ENCODE measurements at places on chromosomes 16 and 17.

GRCh38 chr16:81394966-81395655 lies 49.5 kb upstream of the CMIP start:
- DNase-seq, result peak; percentile 24

- DNase-seq, result no peak
Observed at GRCh38 chr17:75839942-75840798, 4.0 kb downstream of the UNC13D start.

DNA sequence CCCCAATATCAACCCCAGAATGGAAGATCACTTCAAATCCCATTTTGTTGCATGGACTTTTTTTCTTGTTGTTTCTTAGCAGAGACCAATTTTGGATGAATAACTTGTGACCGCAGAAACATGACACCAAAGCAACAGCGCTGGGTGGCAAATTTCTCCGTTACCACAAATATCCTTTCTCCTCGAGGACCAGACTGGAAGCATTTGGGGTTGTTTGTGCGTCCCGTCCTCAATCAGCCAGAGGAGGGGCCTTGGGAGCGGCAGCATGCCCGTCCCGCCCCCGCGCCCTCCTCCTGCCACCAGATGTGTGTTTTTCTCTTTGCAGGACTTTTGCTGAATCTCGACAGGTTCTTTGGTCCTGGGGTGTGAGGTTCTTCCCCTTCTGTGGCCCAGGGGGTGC lies 282.5 kb upstream of the FOXF1 start:
- no peak for DNase-seq

DNA sequence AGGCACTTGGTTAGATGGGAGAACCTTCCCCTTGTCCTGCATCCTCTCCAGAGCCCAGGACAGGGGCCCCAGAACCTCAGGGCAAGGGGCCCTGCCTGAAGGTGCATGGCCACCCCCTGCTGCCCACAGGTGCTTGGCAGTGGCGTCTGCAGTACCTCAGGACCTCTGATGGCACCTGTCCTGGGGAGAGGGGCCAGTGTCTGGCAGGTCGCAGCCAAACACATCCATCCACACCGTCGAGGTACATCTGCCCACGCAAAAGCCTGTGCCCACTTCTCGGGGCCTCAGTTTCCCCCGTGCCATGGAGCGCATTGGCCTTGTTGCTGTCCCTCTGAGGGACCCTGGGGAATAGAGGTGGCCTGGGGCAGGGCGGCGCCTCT lies 9.3 kb downstream of the MAP2K3 start:
- DNase-seq, result no peak

- DNase-seq, result peak; percentile 60
Observed at GRCh38 chr16:73031155-73031866, 16.6 kb downstream of the ZFHX3 start.

- no peak for DNase-seq
Observed at GRCh38 chr17:48873696-48874443, 18.7 kb upstream of the ATP5MC1 start.

- DNase-seq, result no peak
Observed at GRCh38 chr16:14650629-14651028, 17.9 kb downstream of the BFAR start.

GRCh38 chr17:80919331-80920311 lies 72.0 kb upstream of the CHMP6 start:
- peak; percentile 69 for DNase-seq

GRCh38 chr17:80455336-80455710 lies 21.1 kb downstream of the NPTX1 start:
- DNase-seq, result peak; percentile 81

DNA sequence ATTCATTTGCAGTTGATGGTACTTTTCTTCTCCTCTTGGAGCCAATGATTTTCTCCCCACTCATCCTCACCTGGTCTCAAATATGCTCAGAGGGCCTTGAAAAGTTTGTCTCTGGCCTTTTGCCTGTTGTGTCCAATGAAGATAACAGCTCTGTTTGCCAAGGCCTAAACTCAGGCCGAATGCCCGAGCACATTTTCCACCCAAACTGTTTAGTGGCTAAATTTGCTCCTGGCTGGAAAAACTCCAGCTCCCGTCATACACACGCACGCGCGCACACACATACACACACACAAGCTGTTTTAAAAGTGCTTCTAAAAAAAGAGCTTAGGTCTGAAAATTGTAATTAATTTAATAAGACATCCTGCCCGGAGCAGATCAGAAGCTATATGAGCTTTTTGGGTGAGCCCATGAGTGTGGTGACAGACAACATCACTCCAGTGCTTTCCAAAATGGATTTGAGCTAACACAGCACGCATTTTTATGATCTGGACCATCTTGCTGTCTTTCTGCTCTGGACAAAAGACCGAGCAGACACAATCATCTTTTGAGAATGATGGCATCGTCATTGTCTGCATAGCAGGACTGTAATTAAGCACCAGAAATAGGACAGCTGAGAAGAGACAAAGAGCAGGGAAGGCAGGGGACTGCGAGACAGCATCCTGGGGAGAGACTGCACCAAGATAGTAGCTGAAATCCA lies 48.9 kb downstream of the IRX6 start:
- no peak for DNase-seq

- no peak for DNase-seq
Observed at GRCh38 chr17:81334391-81334901, 39.3 kb upstream of the SLC38A10 start.

GRCh38 chr17:66589892-66590291 lies 245.0 kb upstream of the CACNG5 start:
- DNase-seq, result no peak

DNA sequence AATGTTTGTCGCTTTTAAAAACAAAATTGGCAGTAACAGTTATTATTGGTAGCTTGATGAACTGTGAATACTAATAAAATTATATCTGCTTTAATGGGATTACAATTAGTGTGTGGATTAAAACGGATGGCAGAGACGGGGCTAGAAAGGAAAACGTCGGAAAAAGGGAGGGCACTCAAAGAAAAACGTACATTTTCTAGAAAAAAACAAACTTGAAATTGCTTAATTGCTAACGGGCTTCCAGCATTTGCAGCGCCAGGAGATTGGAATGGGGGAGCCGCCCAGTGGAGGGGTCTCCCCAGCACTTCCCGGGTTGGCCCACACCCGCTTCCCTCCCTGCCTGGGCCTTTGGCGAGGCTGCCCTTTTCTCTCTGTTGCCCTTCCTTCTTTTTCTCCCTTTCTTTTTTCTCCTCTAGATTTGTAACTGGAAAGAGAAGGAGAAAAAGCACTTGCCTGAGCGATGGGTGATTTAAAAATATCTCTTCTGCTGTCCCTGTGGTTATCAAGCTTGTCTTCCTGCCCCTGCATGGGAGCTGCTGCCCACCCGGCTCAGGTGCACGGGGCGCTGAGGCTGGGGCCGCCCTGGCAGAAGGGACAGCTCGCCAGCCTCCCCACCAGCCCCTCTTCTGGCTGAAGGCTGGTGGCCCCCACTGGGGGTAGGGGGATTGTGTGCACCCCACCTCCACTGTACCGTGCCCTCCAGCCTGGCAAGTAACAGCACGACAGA lies 5.9 kb downstream of the BAHCC1 start:
- DNase-seq, result no peak

GRCh38 chr17:7885367-7886226 lies 3.0 kb upstream of the CHD3 start:
- DNase-seq, result peak; percentile 45

DNA sequence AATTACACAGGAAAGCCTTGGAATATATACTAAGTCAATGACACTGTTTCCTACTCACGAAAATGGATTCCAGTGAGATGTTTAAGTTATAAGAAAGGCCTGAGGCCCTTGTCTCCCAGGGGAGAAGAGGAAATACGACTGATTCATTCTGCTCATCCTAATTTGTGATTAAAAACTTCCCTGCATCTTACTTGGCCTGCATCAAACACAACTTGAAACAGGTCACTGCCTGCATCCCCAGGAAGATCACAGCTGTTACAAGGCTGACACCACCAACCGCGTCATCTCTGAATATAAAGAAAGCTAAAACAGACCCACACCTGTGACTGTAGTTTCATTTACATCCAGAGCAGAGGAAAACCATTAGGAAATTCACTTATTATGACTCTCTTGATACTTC lies 121.9 kb downstream of the DNAH3 start:
- no peak for DNase-seq

- no peak for DNase-seq
Observed at GRCh38 chr16:3946604-3947180, 66.2 kb upstream of the CREBBP start.

DNA sequence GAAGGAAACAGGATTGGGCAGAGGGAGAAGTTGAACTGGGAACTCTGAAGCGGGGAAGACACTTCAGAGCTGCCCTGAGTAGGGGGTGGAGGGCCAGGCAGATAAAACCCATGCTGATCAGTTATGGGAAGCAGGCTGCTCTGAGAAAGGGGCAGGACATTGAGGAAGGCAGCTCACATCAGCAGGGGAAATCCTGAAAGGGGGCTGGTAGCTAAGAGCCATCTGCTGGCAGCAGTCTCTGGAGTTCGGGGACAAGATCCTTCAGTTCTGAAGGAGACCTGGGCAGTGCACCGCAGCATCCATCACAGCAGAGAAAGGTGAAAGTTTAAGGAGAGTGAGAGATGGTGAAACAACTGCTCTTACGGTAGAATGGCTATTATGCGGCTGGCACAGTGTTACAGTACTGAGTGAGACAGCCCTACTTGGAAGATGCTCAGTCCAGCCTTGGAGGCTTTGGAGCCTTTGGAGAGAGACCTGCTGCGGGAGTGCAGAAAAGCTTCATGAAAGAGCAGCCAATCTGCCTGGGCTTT lies 5.4 kb upstream of the KIF18B start:
- DNase-seq, result no peak

- DNase-seq, result no peak
Observed at GRCh38 chr16:35305476-35305875, 1846.1 kb downstream of the TP53TG3F start.

- no peak for DNase-seq
Observed at GRCh38 chr16:67104845-67105244, 4.9 kb upstream of the PHAF1 start.

- no peak for DNase-seq
Observed at GRCh38 chr16:60945225-60945624, 1091.0 kb downstream of the CDH8 start.

GRCh38 chr16:15757630-15758251 lies 99.1 kb downstream of the MYH11 start:
- no peak for DNase-seq

DNA sequence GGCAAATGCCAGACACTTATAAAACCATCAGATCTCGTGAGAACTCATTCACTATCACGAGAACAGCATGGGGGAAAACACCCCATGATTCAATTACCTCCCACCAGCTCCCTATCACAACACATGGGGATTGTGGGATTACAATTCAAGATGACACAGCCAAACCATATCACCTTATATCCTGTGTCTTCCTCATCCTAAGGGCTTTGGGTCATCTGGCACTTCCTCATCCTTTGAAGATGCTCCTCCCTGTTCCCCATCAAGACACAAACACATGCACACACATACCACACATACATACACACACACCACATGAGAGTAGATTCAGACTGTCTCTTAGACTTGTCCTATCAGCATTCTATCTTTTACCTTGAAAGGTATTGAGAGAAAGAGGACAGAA lies 2.8 kb upstream of the PMFBP1 start:
- DNase-seq, result no peak

GRCh38 chr16:67326472-67327309 lies at the start of the genes KCTD19 and LRRC36:
KCTD19 (minus strand) TSS chr16:67326741; CDS start chr16:67326707, 34 bp downstream.
LRRC36 (plus strand) TSS chr16:67326815; CDS start chr16:67326863, 48 bp downstream.
- peak; percentile 34 for DNase-seq

DNA sequence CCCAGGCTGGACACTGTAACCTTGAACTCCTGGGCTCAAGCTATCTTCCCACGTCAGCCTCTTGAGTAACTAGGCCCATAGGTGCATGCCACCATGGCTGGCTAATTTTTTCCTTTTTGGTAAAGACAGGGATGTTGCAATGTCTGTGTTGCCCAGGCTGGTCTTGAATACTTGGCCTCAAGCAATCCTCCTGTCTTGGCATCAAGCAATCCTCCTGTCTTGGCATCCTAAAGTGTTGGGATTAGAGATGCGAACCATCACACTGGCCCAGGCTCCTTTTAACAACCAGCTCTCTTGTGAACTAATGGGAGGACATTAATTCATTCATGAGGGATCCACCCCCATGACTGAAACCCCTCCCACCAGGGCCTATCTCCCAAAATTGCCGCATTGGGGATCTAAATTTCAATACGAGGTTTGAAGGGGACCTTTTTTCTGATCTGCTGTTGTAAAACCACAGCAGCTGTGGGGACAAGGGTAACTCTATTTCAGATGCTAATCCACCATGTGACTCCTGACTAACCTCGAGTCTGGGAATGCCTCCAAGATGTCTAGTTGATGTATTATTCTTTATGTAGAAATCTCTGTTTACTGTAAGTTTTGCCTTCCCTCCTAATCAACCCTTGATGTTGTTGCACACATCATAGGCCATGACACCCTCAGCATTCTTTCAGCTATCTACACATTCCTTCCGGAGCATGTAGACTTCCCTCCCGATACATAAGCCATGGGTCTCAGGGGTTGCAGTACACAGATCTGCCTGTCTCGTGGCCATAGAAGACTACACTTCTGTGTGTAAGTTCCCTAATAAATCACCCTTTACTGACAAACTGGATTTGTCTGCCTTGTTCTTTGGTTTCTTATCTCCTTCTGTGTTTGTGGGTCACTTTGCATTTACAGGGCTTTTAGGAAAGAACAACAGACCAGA lies 37.6 kb downstream of the RNF112 start:
- DNase-seq, result peak; percentile 51

DNA sequence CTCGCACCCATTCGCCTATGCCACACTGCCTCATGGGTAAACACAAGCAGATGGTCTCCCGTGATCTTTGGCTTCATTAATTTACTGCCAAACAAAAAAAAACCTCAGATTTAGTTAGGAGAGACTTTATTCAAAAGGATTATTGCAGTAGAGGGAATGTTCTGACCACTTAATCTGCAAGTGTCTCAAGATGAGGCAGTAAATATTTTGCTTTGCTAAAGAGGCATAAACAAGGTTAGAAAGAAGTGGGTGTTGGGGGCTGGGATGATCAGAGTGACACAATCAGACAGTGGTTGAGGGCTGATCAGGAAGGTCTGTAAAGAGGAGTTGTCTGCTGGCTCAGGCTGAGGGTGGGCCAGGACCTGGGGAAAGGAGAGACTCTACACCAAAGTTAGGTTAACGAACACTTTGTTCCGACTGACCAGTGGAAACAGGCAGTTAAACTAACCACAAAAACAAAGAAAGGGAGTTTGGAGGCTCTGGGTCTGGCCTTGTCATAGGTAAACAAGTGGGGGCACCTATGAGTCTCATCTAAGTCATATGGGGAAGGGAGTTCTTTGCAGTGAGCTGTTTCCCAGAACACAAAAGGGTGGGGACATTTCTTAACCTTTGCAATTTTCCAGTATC lies 28.5 kb downstream of the HSD17B2 start:
- no peak for DNase-seq

GRCh38 chr17:63405741-63406261 lies 40.3 kb downstream of the CYB561 start:
- no peak for DNase-seq

- DNase-seq, result no peak
Observed at GRCh38 chr17:2035541-2036488, 5.9 kb downstream of the DPH1 start.

GRCh38 chr16:49452578-49452977 lies 79.0 kb downstream of the C16orf78 start:
- peak; percentile 38 for DNase-seq

- peak; percentile 69 for DNase-seq
Observed at GRCh38 chr16:22008215-22009059, 526 bp downstream of the MOSMO start.

Data from tibial artery (tissue), 4 donors.